ENCODE measurements at places on chromosomes 11 and 22.

- H3K27ac ChIP-seq = no peak within 1 kb of the TSS
- H3K4me3 ChIP-seq = peak within 1 kb of the TSS; percentile 79
- peak; percentile 72 for DNase-seq
- peaks cover 4% of the 10 kb centered on the region for H3K4me1 ChIP-seq
- H3K27me3 ChIP-seq = no peaks in the 10 kb centered on the region
These were observed at the start of gene SLC43A1 for GRCh38 chr11:57515332-57516060. SLC43A1 (minus strand) TSS chr11:57515702; CDS start chr11:57514111, 1,591 bp downstream.

DNA sequence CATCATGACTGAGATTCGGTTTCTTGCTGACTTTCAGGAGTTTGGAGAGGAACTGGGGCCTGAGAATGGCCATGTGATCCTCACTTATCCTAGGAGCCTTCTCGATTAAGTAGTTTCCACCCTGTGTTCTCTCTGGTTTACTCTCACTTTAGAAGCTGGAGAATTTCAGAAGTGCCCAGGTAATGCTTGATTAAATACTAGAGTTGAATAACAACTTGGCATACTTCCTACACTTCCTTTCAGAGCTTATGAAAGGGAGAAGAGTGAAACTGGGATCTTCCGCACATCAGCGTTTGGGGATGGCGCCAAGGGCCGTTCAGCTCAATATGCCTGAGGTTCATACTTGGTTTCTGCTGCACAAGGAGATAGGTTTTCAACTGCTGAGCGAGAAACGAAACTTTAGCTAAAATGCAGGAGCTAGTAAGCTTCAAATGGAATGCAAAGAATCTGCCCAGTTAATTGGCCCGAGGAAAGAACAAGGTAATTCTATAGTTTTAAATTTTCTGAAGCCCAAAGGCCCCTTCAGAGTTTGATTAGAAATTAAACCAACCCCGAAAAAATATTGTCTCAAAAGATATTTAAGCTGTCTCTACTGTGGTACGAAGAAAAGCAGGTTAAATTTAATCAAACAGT is 823 bp upstream of the MUC15 start:
- DNase-seq = no peak
- H3K27me3 ChIP-seq = no peaks in the 10 kb centered on the region
- H3K27ac ChIP-seq = no peak overlapping the region
- H3K4me1 ChIP-seq = no peaks in the 10 kb centered on the region
- no peak overlapping the region for H3K4me3 ChIP-seq
- H3K36me3 ChIP-seq = no peaks in the 10 kb centered on the region

GRCh38 chr11:95363708-95364107 is 132.7 kb upstream of the SESN3 start:
- no peaks in the 10 kb centered on the region for H3K4me1 ChIP-seq
- H3K4me3 ChIP-seq = no peak overlapping the region
- H3K36me3 ChIP-seq = no peaks in the 10 kb centered on the region
- H3K27me3 ChIP-seq = no peaks in the 10 kb centered on the region
- no peak overlapping the region for H3K27ac ChIP-seq

- DNase-seq = no peak
- no peaks in the 10 kb centered on the region for H3K27me3 ChIP-seq
- H3K36me3 ChIP-seq = no peaks in the 10 kb centered on the region
- no peaks in the 10 kb centered on the region for H3K4me1 ChIP-seq
These were observed 81.9 kb downstream of the UVRAG start for GRCh38 chr11:75896843-75897419.

- no peak overlapping the region for H3K4me3 ChIP-seq
- no peaks in the 10 kb centered on the region for H3K27me3 ChIP-seq
- DNase-seq = peak; percentile 47
- H3K27ac ChIP-seq = peak overlapping the region; percentile 38
These were observed 38.8 kb upstream of the POU2AF1 start for GRCh38 chr11:111417766-111418435.

GRCh38 chr22:29060251-29060869 is 1.3 kb downstream of the C22orf31 start:
- no peak overlapping the region for H3K27ac ChIP-seq
- DNase-seq = no peak
- no peaks in the 10 kb centered on the region for H3K27me3 ChIP-seq
- no peaks in the 10 kb centered on the region for H3K4me1 ChIP-seq
- no peak overlapping the region for H3K4me3 ChIP-seq

DNA sequence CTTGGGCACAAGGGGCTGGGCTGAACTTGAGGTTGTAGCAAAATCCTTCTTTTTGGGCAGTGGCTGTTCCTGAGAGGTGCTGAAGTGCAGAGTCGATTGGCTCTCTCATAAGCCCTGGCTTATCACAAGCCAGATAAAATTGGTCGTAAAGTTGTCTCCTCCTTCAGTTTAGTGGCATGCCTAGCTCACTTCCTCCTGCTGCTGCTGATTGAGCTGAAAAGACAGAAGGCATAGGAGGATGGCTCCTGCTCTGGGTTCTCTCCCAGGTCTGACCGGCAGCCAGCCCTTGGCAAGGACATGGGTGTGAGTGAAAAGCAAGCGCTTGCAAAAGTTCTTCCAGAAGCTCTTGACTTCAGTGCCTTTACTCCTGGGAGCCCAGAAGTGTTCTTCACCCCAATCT is 83.9 kb downstream of the LDLRAD3 start:
- H3K4me3 ChIP-seq = no peak overlapping the region
- no peaks in the 10 kb centered on the region for H3K27me3 ChIP-seq
- DNase-seq = no peak
- no peak overlapping the region for H3K27ac ChIP-seq

GRCh38 chr11:76671237-76671592 is 668 bp upstream of the LRRC32 start:
- peaks cover 8% of the 10 kb centered on the region for H3K27me3 ChIP-seq
- H3K4me3 ChIP-seq = peak overlapping the region; percentile 58
- H3K36me3 ChIP-seq = no peaks in the 10 kb centered on the region
- H3K4me1 ChIP-seq = no peaks in the 10 kb centered on the region

DNA sequence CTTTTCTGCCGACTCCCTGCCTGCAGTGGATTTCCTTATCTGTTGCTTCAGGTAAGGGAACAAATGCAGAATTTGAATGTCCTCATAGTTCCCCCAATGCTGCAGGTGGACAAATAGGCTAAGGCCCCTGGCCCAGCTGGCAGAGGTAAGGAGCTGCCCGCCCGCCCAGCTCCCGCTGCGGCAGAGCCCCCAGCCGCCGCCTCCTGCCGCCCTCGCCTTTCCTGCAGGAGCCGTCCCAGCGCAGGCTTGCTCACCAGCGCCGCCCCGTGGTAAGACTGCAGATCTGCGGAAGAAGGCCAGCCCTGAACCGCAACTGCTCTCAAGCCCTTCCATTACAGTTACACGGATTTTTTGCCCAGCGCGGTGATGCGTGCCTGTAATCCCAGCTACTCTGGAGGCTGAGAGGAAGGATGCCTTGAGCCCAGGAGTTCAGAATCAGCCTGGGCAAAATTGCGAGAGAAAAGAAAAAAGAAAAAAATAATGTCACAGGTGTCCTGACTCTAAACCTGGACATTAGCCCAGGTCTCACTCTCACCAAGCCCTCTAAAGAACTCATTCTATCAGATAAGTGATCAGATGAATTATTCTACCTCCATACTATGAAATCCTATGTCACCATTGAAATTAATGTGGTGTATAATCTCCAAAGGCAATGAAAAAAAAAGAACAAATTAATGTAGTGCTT is 51.2 kb upstream of the EMID1 start:
- H3K27ac ChIP-seq = no peak overlapping the region
- H3K4me3 ChIP-seq = no peak overlapping the region
- H3K36me3 ChIP-seq = no peaks in the 10 kb centered on the region
- no peaks in the 10 kb centered on the region for H3K4me1 ChIP-seq
- no peaks in the 10 kb centered on the region for H3K27me3 ChIP-seq

- DNase-seq = no peak
- H3K27ac ChIP-seq = no peak overlapping the region
- no peaks in the 10 kb centered on the region for H3K27me3 ChIP-seq
- no peak overlapping the region for H3K4me3 ChIP-seq
- H3K36me3 ChIP-seq = no peaks in the 10 kb centered on the region
These were observed 23.7 kb downstream of the NCF4 start for GRCh38 chr22:36884349-36885158.

DNA sequence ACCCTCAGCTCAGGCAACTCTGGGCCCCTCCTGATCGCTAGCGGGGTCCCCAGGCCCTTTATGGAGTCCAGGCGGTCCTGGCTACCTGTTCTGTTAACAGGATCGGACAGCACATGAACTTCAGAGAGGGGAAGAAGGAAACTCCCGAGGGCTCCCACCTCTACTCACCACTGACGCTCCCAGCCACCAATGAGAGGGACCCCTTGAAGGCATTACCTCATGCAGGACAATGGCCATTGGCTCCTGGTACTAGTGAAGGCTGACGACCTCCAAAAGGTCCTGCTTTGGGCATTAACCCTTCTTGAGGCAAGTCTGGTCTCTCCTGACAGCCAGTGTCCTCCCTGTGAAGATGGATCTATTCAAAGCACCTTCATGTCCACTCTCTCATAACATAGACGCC is 71.5 kb upstream of the LMO1 start:
- no peak overlapping the region for H3K27ac ChIP-seq
- no peak for DNase-seq
- H3K4me1 ChIP-seq = no peaks in the 10 kb centered on the region
- H3K36me3 ChIP-seq = no peaks in the 10 kb centered on the region

- no peak for DNase-seq
- no peaks in the 10 kb centered on the region for H3K36me3 ChIP-seq
- no peaks in the 10 kb centered on the region for H3K4me1 ChIP-seq
- H3K27me3 ChIP-seq = no peaks in the 10 kb centered on the region
- no peak overlapping the region for H3K4me3 ChIP-seq
These were observed 87.8 kb upstream of the GALNT18 start for GRCh38 chr11:11709447-11710239.

DNA sequence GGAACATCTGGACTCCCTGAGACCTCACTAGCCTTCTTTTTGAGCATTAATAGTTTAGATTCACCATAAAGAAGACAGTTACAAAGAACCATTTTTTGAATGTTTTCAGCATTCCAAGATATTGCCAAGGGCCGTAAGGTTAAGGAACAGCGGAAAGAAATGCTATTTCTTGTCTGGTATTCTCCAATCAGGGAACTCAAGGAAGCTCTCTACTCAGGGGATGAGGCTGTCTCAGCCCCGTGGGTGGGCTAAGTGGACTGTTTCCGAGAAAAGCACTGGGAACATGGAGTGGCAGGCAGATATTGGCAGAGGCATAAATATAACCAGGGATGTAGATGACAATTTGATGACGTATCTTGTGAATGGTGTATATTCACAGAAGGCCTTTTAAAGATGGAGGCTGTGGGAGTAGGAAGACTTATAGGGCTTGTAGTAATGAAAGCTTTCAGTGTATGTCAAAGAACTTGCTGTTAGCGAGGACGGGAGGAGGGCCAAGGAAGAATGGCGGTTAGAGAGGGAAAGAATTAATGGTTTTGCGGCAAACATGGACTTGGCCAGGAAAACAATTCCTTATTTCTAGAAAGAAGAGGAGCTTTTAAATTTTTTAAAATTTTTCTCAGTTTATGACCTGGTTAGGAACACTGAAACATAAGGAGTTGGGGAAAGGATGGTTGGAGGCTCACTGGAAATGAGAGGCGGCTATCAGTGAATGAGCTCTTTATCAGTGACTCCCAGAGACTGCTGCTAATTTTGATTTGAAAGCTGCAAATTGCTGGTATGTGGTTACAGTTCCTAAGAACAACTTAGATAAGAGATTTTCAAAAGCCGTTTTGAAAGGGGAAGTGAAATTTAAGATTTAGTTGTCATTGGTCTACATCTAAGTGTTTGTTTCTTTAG is 64.6 kb downstream of the ST3GAL4 start:
- H3K36me3 ChIP-seq = no peaks in the 10 kb centered on the region
- peak overlapping the region; percentile 86 for H3K27ac ChIP-seq
- H3K27me3 ChIP-seq = no peaks in the 10 kb centered on the region
- DNase-seq = no peak
- H3K4me3 ChIP-seq = no peak overlapping the region

GRCh38 chr11:6270584-6271246 is 11.1 kb downstream of the CCKBR start:
- H3K4me3 ChIP-seq = no peak overlapping the region
- no peaks in the 10 kb centered on the region for H3K27me3 ChIP-seq
- no peak overlapping the region for H3K27ac ChIP-seq
- no peaks in the 10 kb centered on the region for H3K4me1 ChIP-seq
- no peak for DNase-seq

DNA sequence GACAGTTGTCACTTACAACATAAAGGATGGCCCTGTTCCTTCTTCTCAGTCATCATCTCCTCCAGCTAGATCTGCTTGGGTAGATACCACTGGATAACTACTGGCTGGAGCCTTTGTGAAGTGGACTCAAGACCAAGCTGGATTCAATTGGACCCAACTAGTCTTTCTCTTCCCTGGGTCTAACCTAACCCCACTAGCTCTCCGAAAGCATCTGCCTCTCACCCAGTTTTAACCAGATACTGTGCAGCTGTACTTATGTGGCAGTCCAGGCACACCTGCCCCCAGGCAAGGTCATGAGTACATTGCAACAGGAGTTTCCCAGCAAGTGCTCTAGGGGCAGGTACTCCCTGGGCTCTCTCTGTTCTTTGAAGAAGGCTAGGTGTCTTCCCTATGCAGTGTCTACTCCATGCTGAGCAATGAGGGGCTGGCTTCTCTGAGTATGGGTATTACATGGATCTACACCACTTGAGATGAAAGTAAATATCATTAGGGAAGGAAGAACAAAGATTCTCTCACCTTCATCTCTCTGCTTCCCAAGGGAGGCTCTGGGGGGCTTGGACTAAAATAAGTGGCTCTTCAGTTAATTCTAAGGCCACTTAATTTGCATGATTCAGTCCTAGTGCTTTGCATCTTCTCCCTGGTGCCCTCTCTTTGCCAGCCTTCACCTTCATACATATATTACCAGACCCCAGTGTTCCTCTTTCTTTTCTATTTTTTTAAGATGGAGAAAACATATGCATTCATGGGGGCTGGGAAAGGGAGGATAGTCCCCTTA is 236.1 kb downstream of the NXPE2 start:
- no peaks in the 10 kb centered on the region for H3K27me3 ChIP-seq
- DNase-seq = no peak
- no peaks in the 10 kb centered on the region for H3K4me1 ChIP-seq
- no peaks in the 10 kb centered on the region for H3K36me3 ChIP-seq
- H3K27ac ChIP-seq = no peak overlapping the region

- H3K27me3 ChIP-seq = no peaks in the 10 kb centered on the region
- H3K4me1 ChIP-seq = no peaks in the 10 kb centered on the region
- H3K4me3 ChIP-seq = no peak overlapping the region
- no peak overlapping the region for H3K27ac ChIP-seq
These were observed 46.3 kb downstream of the ANO1 start for GRCh38 chr11:70124321-70125000.

GRCh38 chr11:128415539-128415938 is 171.8 kb downstream of the ETS1 start:
- no peak overlapping the region for H3K27ac ChIP-seq
- H3K4me1 ChIP-seq = no peaks in the 10 kb centered on the region
- H3K27me3 ChIP-seq = no peaks in the 10 kb centered on the region
- no peak overlapping the region for H3K4me3 ChIP-seq
- H3K36me3 ChIP-seq = no peaks in the 10 kb centered on the region

Data from colonic mucosa (tissue), 4 donors.